ENCODE measurements at places on chromosomes 7 and 10.

DNA sequence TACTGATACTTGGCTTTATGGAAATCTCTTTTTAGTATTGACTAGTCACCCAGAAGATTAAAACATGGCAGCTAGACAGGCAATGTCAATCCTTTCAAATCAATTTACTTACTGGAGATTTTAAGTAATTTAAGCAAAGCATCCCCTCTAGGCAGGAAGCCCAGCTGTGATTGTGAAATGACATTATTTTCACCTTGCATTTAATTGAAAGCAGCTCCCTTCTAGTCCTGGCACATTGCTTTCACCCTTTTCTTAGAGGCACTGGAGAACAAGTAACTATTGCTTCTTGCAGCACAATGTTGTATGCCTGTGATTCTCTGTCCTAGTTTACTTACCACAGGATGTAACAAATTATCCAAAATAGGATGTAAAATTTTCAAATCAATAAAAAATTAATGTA, 13.3 kb downstream of the ST7 start:
- no peak for DNase-seq

GRCh38 chr7:128356546-128357216, 4.8 kb downstream of the PRRT4 start:
- no peak for DNase-seq

DNA sequence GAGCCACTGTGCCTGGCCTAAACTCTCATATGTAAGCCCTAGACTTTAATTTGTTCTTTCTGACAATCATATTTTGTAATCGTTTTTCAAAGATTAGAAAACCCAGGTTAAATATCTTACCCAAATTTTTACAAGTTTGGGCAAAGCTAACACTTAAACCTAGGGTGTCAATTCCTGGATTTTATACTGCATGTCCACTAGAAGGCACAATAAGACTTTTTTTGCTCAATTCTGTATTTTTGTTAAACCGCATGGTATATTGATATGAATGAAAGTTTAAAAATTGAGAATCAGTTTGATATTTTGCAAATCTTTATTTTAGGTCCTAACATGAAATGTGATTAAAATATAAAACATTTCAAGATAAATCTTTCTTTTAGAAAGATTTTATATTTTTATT, 29.3 kb downstream of the DYNC2I1 start:
- no peak for DNase-seq

DNA sequence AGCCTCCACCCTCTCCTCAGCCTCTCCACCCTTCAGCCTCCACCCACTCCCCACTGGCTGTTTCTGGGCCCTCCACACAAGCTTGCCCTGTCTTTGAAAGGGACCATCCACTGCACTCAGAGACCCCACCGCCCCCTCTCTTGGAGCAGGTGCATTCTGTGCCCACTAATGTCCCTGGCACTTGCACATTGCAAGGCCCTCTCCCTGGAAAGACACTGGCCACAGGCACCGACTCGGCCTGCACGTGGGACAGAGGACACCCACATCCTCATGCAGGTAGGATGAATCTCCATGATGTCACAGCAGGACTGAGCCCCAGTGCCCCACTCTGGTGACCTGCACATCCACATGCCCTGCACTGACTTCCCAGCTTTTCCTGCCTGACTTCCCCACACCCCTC, 36.8 kb upstream of the EBF3 start:
- no peak for DNase-seq

- no peak for DNase-seq
Observed at GRCh38 chr7:55109404-55110167, 90.8 kb downstream of the EGFR start.

- DNase-seq = no peak
Observed at GRCh38 chr7:135929249-135929648, 47.9 kb downstream of the MTPN start.

GRCh38 chr7:153590136-153590535, 462.1 kb upstream of the DPP6 start:
- no peak for DNase-seq

DNA sequence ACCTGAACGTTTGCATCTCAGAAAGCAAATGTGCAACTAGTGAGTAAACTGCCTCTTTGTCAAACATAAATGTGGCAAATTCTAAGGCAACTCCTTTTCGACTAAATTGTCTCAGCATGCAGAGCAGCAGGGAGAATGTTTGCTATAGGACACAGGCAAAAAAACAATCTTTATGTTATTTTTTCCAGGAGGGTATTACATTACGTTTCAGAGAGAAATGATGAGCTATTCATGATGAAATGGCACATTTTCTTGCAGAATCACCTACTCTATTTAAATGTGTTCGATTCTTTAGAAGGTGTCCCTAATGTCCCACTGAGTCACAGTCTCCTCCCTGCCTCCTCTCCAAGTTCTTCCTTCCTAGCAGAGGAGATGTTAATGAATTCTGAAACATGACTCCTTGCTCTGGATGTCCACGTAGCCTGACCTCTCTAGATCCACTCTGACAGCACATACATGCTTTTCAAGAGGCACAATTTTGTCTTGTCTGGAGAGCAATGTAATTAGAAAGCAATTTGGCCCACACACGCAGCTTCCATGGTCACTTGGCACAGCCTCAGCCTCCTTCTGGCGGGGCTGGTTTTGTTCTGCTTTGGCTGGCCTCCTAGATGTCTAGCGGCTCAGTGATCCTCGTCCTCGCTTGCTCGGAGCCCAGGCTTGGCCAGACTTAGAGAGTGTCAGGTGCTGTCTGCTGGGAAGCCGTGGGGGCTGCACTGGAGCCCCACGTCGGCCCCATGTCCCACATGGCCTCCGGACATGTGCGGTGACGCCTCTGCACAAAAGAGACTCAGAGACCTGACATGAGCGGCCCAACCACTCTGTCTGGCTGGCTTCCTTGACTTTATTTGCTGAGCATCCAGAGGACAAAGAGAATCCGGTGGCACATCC, 125.7 kb upstream of the ZNF438 start:
- DNase-seq = no peak

DNA sequence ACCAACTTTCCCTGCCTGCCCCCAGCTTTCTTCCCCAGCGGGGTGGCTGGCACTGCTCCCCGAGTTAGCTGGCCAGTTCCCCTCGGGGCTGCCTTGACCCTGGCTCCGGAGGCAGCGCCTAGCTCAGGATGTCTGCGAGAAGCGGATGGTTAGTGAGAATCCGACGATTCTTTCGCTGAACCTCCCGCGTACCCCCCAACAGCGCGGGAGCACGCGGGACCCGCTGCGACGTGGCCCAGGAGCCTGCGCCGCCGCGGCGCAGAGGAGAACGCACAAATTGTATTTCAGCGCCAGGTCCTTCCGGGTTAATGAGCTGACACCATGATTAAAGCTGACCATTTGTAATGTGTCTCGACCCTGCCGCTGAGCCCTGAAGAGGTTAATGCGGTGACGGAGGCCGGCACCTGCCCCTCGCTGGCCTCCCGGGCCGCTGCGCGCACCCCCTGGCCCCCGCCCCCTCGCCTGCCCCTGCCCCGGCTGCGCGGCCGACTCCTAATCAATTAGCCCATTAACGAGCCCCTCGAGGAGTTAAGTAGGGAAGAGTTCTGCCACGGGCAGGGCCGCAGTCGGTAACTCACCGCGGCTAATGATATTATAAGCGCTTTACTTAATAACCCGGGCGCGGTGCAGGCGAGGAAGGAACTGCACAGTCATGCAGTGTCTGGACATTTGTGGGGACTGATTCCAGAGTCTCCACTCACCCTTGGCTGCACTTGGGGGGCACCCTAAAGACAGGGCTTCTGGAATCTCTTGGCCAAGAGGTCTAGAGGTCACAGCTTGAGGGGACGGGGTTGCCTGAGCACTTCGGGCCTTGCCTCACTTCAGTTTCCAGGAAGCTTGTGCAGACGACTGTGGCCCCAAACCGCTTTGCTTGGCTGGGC, 1.7 kb upstream of the HMX2 start:
- no peak for DNase-seq

- DNase-seq = peak; percentile 56
Observed at GRCh38 chr7:26397796-26398426, 106.2 kb downstream of the SNX10 start.

GRCh38 chr7:82615527-82615926, 171.9 kb upstream of the CACNA2D1 start:
- no peak for DNase-seq

GRCh38 chr10:46227571-46227935, 59.2 kb upstream of the ANTXRL start:
- DNase-seq = no peak

- DNase-seq = no peak
Observed at GRCh38 chr10:3199488-3199887, 26.9 kb upstream of the PITRM1 start.

- DNase-seq = no peak
Observed at GRCh38 chr10:132612571-132613504, 75.3 kb downstream of the INPP5A start.

- DNase-seq = no peak
Observed at GRCh38 chr10:120386896-120387295, 70.1 kb upstream of the PLPP4 start.

DNA sequence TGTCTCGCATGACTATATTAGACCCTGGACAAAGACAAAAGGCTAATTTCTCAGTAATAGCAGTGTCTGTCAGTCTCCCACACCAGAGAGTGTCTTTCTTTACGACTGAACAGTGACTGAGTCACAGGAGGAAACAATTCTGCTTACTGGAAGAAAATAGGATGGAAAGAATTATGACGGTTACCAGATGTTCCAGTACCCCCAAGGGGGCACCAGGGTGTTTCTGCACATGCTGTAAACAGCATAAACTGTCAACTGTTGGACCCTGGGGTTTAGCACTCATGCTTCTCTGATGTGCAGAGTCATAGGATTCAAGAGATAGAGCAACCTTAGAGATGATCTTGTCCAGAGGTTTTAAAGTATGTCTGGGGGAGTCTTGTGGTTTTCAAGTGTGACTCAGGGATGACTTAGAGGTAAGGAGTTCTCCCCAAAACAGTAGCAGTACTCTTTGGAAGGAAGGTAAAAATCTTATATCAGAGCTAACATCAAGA, 291.7 kb downstream of the THSD7A start:
- DNase-seq = no peak
